CD4-positive, alpha-beta T cell (primary cell): ENCODE measurements at places on chromosomes 7 and 10.

DNA sequence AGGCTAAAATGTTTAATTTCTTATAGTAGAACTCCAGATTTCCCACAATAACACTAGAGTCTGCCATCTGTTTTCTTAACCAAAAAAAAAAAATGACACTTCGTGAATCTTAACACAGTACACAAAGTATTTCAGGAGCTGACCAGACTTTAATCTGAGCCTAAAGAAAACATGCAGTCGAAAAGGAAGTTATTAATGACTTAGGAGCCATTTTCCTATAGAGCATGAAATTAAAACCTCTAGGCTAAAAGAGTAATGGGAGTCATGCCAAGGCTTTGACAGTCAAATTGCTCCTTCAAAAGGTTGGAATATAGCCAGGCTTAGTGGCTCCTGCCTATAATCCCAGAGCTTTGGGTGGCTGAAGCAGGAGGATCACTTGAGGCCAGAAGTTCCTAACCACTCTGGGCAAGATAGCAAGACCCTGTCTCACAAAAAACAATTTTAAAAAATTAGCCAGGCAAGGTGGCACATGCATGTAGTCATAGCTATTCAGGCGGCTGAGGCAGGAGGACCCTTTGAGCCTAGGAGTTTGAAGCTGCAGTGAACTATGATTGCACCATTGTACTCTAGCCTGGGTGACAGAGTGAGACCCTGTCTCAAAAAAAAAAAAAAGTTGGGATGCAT, 13.6 kb downstream of the MICU1 start:
- no peak for DNase-seq

- DNase-seq, result no peak
Observed at GRCh38 chr10:24533981-24534380, 189.7 kb downstream of the ARHGAP21 start.

DNA sequence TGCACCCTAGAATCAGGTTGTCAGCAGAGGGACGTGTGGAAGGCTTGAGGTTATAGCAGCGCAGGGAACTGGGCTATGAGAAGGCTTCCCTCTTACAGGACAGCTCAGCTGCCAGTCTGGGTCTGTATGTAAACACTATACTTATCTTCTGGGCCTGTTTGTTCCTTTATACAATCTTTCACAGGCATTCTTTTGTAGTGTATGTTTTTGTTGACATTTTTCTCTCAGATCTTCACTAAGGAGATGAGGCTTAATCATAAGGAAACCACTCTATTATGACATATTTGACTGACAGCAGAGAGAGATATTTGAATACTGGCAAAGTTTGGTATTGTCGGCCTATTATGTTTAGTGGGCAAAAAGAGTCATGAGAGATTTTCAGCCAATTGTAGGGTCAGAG, 929 bp downstream of the GBF1 start:
- no peak for DNase-seq

DNA sequence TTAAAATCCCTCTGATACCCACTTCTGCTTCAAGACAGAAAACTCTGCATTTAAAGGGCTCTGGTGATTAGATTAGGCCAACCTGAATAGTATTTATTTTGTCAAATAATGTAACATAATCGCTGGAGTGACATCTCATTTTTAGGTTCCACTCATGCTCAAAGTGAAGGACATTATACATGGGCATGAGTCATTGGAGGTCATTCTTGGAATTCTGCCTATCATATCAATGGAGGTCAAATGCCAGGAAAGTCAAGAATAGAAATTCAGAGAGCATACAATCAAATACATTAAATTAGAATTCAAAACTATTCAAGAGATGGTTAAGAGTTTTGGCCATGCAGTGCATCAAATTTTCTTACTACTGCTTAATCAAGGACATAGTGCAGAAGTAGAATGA, 50.8 kb upstream of the PRSS1 start:
- DNase-seq, result no peak

DNA sequence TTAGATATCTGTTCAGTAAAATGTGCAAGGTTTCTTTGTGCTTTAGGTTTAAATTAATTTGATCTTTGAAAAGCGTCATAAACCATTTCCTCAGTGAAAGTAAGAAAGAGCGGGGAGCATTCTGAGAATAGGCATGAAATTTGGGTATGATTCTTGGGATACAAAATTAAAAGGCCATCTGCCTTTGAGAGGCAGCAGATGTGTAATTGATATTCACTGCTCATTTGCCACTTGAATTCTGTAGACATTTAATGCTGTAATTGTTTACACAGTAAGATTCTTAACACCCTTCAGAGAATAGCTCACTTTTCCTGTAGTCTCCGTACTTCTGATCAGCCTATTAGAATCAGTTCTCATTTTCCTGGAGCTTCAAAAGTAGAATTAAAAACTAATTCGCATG, 18.7 kb downstream of the FRMD4A start:
- no peak for DNase-seq

- no peak for DNase-seq
Observed at GRCh38 chr10:19169684-19170083, 121.1 kb downstream of the MALRD1 start.

GRCh38 chr7:40311307-40311706, 176.5 kb downstream of the SUGCT start:
- no peak for DNase-seq

GRCh38 chr10:513393-513792, 176.1 kb downstream of the DIP2C start:
- DNase-seq, result no peak

- DNase-seq, result no peak
Observed at GRCh38 chr7:130145424-130146100, 59.6 kb downstream of the TMEM209 start.

- DNase-seq, result no peak
Observed at GRCh38 chr10:70440296-70441160, 953 bp downstream of the NODAL start.

- DNase-seq, result no peak
Observed at GRCh38 chr7:95630702-95631458, 34.6 kb upstream of the PDK4 start.

DNA sequence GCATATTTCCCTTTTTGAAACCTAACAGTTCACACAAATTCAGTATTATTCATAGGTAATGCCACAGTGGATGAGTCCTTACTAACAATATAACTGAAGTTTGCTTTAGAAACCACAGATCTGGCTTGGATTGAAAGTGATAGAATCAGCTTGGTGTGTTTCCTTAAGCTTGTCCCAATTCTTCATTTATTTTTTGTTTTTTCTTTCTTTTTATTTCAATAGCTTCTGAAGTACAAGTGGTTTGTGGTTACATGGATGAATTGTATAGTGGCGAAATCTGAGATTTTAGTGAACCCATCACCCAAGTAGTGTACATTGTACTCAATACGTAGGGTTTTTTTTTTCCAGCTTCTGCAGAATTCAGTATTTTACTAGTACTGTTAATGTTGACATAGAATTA, 518.2 kb upstream of the SEMA3D start:
- no peak for DNase-seq

GRCh38 chr10:34698979-34699378, 116.1 kb downstream of the PARD3 start:
- no peak for DNase-seq

DNA sequence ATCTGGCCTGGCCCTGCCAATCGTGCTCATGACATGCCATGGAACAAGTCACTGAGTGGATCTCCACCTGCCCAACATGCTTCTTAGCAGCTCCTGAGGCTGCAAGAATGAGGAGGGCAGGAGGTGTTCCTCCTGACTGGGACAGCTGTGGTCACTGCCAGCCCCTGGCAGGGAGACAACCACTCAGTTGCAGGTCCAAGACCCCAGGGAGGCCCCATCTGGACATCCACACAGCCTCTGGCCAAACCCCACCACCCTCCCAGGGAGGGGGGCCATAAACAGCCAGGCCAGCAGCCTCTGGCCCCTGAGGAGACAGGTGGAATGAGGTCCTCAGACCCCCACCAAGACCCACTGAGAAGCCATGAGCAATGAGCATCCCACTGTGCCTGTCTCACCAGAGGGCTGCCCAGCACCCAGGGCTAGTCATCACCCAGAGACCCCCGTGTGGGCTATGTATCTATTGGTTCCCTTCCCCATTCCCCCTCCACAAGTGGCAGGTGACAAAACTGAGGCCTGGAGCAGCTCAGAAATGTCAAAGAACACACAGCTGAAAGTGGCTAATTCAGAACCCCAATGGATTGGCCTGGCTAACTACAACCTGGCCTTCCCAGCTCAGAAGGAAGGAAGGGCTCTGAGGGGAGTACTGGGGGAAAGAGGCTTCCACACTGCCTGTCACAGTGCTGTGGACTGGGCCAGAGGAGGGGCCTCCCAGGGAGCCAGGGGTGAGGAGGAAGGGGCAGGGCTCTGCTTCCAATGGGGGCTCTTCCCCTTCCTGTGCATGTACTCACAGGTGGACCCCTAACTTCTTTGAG, 3.0 kb downstream of the GPRIN2 start:
- no peak for DNase-seq

GRCh38 chr7:150983893-150984368, 5.8 kb upstream of the KCNH2 start:
- DNase-seq, result no peak

DNA sequence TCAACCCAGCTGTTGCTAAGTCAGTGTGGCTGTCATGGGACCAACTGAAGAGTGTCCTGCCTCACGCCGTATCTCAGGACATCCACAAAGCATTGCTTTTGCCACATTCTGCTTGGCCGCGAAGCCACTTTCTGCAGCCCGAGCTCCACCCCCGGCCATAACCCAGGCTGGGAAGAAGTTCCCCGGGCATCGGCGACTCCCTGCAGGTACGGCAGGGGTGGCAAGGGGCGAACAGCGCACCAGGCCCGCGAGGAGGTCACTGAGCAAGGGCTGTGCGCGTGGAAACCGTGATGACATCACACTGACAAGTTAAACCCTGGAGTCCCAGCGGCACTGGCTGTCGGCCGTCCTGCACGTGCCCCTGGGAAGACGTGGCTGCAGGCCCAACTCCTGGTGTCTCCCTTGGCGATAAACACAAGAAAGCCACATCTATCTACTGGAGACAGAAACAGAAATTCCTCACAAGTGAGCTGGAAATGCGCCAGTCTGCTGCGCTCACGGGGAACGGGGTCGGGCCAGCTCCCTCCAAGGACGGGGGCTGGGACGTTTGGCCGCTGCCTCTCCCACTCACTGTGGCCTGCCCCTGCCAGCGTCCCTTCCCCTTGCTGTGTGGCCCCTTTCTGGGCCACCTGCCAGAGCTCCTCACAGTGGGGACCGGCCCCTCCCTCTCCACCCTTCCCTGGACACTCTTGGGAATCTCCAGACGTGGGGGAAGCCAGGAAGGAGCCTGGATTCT, 326.3 kb downstream of the DNAJB6 start:
- no peak for DNase-seq

DNA sequence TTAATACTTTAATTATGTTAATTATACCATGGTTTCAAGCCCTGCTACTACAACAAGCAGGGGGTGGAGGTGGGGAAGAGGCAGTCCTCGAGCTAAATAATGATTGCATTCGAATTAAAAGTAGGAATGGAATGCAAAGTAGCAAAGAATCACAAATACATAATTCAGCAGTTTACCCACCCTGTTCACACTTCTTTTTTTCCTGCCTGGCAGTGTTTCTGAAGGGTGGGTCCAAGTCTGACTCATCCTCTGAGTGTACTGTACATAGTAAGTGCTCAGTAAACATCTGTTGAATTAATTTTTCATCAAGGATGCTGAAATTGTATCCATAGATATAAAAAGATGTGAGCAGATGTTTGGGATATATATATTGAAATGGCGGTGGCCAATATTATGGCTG, 778.8 kb downstream of the LRMDA start:
- DNase-seq, result no peak

DNA sequence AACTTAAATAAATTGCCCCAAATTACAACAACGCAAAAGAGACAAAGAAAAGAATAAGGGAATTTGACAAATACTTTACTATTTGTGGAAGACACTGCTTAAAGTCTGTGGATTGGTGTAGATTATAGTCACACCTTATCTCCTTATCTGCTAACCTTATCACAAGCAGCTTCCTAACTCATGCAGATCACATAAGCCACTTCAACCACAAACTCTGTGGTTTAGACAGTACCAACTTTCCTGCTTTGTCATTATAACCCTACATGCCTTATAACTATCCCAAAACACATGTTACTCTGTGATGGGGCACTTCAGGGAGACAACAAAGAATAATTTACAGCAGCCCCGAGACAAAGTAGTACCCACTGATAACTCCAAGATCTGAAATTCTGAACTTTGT, 41.5 kb upstream of the PPP3CB start:
- DNase-seq, result no peak

DNA sequence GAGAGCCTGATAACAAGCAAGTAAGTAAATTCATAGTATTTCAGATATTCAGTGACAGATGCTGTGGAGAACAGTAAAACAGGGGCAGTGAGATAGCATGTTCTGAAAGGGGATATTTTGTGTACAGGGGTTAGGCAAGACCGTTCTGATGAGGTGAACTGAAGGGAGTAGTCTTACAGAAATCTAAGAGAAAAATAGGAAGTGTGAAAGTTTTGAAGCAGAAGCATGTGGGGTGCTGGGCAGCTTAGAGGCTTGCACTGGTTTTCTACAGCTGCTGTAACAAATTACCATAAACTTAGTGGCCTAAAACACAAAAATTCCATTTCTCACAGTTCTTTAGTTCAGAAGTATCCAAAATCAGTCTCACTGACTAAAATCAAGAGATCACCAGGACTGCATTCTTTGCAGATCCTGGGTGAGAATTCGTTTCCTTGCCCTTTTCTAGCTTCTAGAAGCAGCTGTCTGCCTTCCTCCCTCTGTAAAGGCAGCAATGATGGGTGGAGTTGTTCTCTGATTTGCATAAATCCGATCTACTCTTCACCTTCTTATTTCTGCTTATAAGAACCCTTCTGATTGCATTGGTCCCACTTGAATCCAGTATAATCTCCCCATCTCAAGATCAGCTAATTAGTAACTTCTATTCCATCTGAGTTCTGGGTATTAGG, 7.5 kb upstream of the KLF14 start:
- no peak for DNase-seq

GRCh38 chr7:67857698-67858097, 861.1 kb downstream of the TYW1 start:
- no peak for DNase-seq

DNA sequence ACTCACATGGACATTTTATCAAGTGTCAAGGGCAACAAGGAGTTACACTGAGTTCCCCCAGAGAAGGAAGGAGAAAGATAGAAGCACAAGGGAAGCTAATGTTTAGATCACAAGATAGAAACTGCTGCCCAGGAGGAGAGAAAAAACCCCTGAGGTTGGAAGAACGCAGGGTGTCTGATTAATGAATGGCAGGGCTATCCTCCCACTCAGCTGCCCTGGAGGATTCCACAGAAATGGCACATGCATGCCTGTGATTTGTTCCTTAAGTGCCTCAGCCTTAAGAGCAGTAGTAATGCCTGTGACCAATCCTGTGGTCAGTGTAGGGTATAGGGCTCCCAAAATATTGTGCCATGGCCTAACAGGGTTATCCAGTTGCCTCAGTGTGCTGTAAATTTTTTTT, 20.2 kb downstream of the DNAJB9 start:
- DNase-seq, result no peak

DNA sequence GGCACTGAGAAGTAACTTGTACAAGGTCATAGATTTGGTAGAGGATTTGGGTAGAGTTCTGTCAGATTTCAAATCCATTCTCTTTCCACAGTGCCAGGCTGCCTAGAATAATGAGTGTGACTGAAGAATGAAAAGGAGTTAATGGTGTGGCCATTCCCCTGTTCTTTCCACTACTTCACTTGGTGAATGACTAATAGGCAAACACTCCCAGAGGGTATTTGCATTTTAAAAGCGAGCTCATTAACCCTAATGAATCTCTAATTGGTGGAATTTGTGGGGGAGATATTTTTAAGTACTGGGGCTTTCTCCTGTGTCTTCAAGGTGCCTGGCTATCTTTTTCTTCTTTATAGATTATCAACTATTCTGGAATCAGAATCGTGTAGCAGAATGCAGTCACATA, 74.8 kb upstream of the RPA3 start:
- DNase-seq, result no peak

- no peak for DNase-seq
Observed at GRCh38 chr7:27202018-27202861, 2.3 kb upstream of the HOXA13 start.
